Activated naive CD8-positive, alpha-beta T cell treated with anti-CD3 and anti-CD28 coated beads, Interleukin-2, amount 10 ng/mL, durations not matched to agents 7 days and 5 days (primary cell): ENCODE measurements at places on chromosomes 12 and 14. TPM values are rescaled to one million over a fixed set of nuclear protein-coding genes. Genes with fewer than 3 reads are reported as not detected.

GRCh38 chr12:12749433-12749832 is 32.3 kb downstream of the CDKN1B start:
- H3K4me1 ChIP-seq, result peaks cover 17% of the 10 kb centered on the region
- DNase-seq, result no peak
- no peak overlapping the region for H3K4me3 ChIP-seq

DNA sequence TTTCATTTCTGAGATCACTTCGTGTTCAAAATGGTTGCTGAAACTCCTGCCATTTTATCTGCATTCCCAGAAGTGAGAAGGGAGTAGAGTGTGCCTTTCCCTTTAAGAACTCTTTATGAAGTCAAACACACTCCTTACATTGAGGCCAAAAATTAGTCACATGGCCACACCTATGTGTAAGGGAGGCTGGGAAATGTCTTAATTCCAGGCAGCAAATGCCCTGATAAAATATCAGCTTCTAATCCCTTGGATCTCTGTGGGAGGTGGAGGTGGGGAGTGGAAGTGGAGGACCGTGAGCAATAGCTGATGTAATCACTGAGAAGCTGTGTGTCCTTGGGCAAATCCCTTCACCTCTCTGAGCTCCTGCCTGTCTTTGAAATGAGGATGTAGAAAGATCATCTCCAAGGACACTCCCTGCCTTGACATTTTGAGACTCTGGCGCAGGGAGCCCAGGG is 22.7 kb upstream of the ANKRD9 start:
- H3K4me1 ChIP-seq, result peaks cover 2% of the 10 kb centered on the region
- no peak overlapping the region for H3K4me3 ChIP-seq
- no peak for DNase-seq
- no peaks in the 10 kb centered on the region for H3K27me3 ChIP-seq
- no peaks in the 10 kb centered on the region for H3K36me3 ChIP-seq

DNA sequence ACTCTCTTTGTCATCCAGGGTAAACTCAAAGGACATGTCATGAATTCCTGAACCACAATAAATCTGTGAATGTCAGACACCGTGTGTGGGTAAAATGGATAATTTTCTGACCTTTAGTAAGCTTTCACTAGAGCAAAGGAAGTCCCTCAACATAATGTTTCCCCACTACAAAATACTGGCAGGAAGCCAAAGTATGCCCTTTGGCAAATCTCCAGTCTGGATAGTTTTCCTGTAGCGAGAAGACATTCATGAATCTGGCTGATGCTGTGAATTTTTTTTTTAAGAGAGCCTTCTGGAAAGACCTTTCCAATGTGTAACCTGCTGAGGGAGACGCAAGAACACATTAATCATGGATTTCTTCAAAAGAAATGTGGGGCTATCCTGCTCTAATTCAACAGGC is 389.6 kb upstream of the DDHD1 start:
- H3K4me1 ChIP-seq, result no peaks in the 10 kb centered on the region
- no peak overlapping the region for H3K27ac ChIP-seq
- H3K27me3 ChIP-seq, result peaks cover 10% of the 10 kb centered on the region
- H3K4me3 ChIP-seq, result no peak overlapping the region

DNA sequence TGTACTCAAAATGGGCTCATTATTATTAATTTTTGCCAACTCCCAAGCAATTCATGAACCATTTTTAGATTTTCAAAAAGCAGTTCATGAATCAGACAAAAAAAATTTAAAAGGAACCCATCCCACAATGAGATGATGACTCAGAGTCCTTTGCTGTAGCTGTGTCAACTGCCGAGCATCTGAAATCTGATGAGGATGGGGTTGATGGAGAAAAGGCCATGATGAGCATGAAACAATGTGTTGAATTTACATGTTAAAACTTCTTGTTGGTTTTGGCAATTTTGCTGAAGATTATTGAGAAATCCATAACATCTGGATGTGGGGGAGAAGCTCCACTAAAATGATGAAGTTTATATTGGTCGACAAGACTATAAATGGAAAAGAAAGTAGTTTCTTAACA is 378.0 kb downstream of the FOXG1 start:
- H3K27ac ChIP-seq, result no peak overlapping the region
- H3K27me3 ChIP-seq, result no peaks in the 10 kb centered on the region
- no peaks in the 10 kb centered on the region for H3K4me1 ChIP-seq
- H3K4me3 ChIP-seq, result no peak overlapping the region

DNA sequence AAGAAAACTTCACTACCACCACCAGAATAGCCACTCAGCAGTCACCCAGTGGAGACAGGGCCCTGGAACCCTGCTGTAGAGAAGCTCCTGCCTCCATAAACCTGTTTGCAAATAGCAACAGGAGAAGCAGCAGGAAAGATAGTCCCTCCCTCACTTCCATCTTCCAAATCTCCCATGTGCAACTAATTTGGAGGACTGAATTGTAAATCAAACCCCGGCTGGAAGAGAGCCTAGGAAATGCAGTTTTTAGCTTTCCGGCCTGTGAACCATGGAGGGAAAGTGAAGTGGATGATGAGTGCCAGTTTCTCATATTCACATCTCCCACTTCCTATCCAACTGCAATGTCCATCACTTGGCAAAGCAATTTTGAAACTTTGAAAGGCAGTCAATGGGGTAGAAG is 167.2 kb upstream of the FRMD6 start:
- H3K4me1 ChIP-seq, result no peaks in the 10 kb centered on the region
- no peak for DNase-seq
- H3K36me3 ChIP-seq, result no peaks in the 10 kb centered on the region
- no peak overlapping the region for H3K4me3 ChIP-seq
- no peaks in the 10 kb centered on the region for H3K27me3 ChIP-seq

The KRT3 gene
- total RNA-seq, result not detected

The CLEC1B gene
- not detected for total RNA-seq

The SIX1 gene
- total RNA-seq, result not detected

The ABCD2 gene
- 30.8 TPM for total RNA-seq

The TSPAN11 gene
- not detected for total RNA-seq

The TBC1D30 gene
- total RNA-seq, result 0.23 TPM
